ENCODE measurements at places on chromosomes 5 and 9.

GRCh38 chr5:127694518-127695171 is 8.5 kb upstream of the CCDC192 start:
- H3K4me3 ChIP-seq: no peak overlapping the region
- no peaks in the 10 kb centered on the region for H3K27me3 ChIP-seq
- no peaks in the 10 kb centered on the region for H3K4me1 ChIP-seq
- H3K36me3 ChIP-seq: no peaks in the 10 kb centered on the region

- no peaks in the 10 kb centered on the region for H3K36me3 ChIP-seq
- peaks cover 19% of the 10 kb centered on the region for H3K27me3 ChIP-seq
- DNase-seq: no peak
- H3K4me3 ChIP-seq: no peak overlapping the region
These were observed 132.6 kb downstream of the MRPL36 start for GRCh38 chr5:1666812-1667588.

DNA sequence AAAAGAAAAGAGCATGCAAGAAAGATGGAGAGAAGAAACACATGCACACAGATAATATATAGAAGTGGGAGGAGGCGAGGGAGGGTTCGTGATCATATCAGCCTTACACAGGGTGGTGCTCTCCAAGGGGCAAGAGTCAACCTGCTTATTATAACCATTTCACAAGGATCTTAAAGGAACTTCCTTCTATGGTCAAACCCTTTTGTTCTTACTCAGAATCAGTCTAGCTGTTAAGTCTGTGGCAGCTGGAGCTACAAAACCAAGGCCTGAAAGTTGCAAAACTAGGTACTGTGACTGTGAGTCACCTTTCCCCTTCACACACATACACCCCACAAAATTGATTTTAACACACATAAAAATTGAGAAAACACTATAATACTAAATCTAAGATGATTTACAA is 18.5 kb upstream of the ERMP1 start:
- no peak for DNase-seq
- H3K4me3 ChIP-seq: no peak overlapping the region
- no peaks in the 10 kb centered on the region for H3K27me3 ChIP-seq
- H3K27ac ChIP-seq: no peak overlapping the region
- peaks cover 28% of the 10 kb centered on the region for H3K4me1 ChIP-seq
- H3K36me3 ChIP-seq: no peaks in the 10 kb centered on the region

GRCh38 chr5:7592910-7593309 is 197.0 kb downstream of the ADCY2 start:
- H3K4me1 ChIP-seq: no peaks in the 10 kb centered on the region
- no peaks in the 10 kb centered on the region for H3K36me3 ChIP-seq
- H3K4me3 ChIP-seq: no peak overlapping the region
- H3K27me3 ChIP-seq: no peaks in the 10 kb centered on the region
- H3K27ac ChIP-seq: no peak overlapping the region

- H3K4me3 ChIP-seq: no peak overlapping the region
- peaks cover 4% of the 10 kb centered on the region for H3K4me1 ChIP-seq
- no peak for DNase-seq
These were observed 4.7 kb downstream of the PRDM6 start for GRCh38 chr5:123093601-123094236.

DNA sequence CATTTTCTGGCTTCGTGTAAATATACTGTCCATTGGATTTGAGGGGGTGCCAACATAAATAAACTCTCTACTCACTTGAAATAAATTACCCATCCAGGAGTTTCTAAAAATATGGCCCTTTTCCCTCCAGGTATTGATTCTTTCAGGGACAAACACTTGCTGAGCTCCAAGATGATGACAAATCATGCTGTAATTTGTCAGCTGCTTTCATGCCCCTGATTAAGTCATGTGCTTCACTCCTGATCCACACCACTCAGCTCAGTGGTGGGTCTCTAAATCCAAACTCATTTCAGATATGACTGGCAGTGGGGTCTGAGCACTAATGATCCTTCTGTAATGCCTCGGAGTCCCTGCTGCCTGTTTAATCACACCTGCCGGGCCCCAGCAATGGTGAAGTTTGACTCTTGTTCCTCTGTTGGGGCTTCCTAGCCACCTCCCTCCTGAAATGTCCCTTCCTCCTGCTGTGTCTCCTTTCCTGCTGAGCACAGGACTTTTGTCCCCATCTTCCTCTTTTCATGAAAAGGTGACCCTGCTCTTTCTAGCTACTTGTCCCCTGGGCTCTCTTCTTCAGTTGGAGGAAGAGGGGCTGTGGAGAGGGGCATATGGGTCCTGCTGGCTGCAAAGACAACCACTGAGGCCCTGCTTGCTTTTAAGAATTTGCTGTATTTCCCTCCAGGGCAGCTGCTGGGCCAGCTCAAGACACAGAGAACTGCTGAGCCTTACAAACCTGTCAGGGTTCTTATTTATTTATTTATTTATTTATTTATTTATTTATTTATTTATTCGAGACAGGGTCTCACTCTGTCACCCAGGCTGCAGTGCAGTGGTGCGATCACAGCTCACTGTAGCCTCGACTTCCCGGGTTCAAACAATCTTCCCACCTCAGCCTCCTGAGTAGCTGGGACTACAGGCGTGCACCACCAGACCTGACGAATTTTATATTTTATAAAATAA is 200.0 kb downstream of the ATP10B start:
- no peak for DNase-seq
- no peak overlapping the region for H3K27ac ChIP-seq
- H3K4me3 ChIP-seq: no peak overlapping the region
- no peaks in the 10 kb centered on the region for H3K27me3 ChIP-seq
- no peaks in the 10 kb centered on the region for H3K4me1 ChIP-seq

DNA sequence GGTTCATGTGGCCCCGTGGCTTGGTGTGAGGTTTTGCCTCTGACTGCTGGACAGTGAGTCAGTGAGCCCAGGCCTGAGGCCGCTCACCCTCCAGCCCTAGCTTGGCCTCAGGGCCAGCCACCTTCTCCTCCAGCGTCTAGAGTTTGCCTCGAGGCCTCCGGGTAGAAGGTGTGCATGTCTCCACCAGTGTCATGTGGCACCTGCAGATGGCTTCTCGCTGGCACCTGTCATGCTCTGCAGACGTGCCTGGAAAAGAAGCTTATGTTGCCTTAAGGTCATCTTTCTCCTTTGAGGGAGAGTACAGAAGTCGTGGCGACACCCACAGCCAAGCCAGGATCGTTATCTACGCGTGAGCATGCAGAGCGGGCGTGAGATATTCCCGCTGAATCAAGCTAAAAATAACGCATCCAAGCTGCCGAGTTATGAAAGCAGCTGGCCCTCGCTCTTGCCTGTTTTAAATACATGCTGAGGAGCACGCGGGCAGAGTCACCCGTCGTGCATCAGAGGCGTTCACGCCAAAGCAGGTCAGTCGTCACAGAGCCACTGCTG is 79.7 kb upstream of the FCN2 start:
- H3K4me3 ChIP-seq: no peak overlapping the region
- H3K27ac ChIP-seq: no peak overlapping the region
- no peak for DNase-seq
- H3K27me3 ChIP-seq: no peaks in the 10 kb centered on the region
- no peaks in the 10 kb centered on the region for H3K36me3 ChIP-seq

DNA sequence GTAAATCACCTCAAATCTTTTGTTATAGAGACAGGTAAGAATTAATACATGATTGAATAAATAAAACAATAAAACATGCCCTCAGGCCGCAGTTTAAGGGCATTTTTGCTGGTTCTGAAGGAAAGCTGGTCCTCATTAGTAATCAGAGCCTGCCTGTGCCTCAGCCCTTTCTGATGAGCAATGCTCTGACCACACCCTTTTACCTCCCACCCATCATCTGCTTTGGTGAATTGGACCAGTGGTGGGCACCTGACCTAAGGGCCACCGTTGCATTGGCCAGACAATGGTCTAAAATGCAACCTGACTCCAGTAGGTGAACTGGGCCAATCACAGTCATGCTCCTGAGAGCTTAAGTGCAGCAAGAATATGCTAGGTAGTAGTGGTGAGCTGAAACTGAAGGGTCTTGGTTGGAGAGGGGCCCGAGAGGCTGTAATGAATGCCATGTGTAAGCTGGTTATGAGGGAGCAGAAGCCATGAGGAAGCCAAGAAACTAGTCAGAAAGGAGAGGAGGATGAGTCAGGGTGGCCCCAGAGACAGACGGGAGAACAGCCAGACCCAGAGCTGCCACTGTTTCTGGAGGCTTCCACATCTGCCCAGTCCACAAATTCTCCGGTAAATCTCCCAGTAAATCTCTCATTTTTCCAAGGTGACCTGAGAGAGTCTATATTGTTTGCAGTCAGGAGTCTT is 45.5 kb upstream of the ZSWIM6 start:
- no peaks in the 10 kb centered on the region for H3K27me3 ChIP-seq
- no peak overlapping the region for H3K27ac ChIP-seq
- no peaks in the 10 kb centered on the region for H3K36me3 ChIP-seq
- no peak for DNase-seq
- H3K4me3 ChIP-seq: no peak overlapping the region

GRCh38 chr5:140554454-140554853 is 2.8 kb downstream of the SRA1 start:
- no peak for DNase-seq
- peaks cover 46% of the 10 kb centered on the region for H3K4me1 ChIP-seq
- H3K36me3 ChIP-seq: peaks cover 27% of the 10 kb centered on the region
- no peak overlapping the region for H3K27ac ChIP-seq

- no peak overlapping the region for H3K27ac ChIP-seq
- H3K27me3 ChIP-seq: no peaks in the 10 kb centered on the region
- no peaks in the 10 kb centered on the region for H3K36me3 ChIP-seq
These were observed 69.7 kb downstream of the FOCAD start for GRCh38 chr9:20753761-20754160.

DNA sequence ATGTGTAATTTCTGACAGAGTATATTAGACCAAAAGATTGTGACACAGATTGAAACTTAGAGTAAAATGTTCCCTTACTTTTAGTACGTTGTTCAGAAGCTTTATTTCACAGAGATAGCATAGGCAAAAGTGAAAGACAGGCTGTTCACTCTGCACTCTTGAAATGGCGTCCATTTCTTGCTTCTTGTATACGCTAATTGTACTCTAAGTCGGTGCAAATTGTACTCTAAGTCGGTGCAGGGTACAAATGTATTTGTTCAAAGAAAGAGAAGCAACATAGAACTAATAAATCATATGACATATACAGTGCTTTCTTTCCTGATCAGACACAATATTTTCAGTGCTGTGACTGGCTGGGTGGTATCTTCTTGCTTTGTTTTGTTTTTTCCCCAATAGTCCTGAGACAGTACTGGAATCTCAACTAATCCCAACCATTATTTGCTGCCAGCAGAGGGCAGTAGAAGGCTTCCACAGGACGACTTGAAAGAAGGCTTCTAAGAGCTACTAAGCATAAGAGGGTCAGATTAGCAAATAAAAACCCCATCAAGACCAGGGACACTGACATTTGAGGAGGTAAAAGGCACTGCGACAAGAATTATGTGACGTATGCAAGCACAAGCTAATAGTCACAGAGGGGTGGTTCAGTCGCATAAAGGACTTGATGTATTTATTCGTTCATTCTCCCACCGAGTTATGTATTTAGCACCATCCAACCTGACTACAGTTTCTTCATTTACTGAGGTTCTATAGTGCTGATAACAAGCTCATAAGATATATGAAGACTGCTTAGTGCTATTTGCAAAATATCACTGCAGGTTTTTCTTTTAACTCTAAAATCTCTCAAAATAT is 831.8 kb downstream of the TAF11L14 start:
- H3K36me3 ChIP-seq: no peaks in the 10 kb centered on the region
- H3K27ac ChIP-seq: no peak overlapping the region
- no peak overlapping the region for H3K4me3 ChIP-seq
- DNase-seq: no peak

DNA sequence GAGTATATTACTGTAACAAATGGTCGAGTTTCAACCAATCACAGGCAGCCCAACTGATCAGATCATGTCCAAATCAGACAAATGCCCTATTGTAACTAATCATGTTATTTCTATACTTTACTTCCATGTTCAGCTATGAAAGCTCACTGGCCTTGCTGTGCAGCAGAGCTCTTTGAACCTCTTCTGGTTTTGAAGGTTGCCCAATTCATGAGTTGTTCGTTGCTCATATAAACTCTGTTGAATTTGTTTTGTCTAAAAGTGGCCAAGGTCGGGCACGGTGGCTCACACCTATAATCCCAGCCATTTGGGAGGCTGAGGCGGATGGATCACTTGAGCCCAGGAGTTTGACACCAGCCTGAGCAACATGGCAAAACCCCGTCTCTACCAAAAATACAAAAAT is 21.6 kb downstream of the PDE6A start:
- no peak for DNase-seq
- H3K27me3 ChIP-seq: no peaks in the 10 kb centered on the region
- no peak overlapping the region for H3K27ac ChIP-seq
- H3K4me1 ChIP-seq: no peaks in the 10 kb centered on the region

DNA sequence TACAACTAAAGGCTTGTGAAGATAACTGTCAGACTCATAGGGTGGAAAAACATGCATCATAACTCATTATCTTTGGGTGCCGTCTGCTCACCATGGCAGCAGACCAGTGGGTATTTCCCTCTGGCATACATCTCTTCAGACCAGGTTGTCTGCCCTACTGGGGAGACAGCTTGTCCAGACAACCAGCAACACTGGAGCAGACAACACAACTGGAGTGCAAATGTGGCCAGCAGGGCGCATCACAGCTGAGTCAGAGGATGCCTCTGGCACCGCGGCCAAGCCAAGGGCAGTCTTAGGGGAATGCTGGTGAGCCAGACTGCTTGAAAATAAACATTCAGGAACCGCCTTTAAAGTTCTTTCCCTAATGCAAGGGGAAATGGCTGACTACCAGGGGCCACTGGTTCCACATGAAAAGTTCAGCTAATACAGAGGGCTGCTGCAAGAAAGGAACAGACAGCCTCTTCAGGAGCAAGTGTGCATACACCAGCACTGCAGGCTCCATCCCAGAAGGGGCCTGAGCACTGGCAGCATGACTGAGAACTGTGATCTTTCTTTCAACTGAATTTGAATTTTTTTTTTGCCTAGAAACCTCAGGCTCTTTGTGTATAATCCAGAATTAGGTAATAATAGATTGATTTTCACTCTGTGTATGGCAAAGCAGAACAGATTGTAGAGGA is 77.3 kb downstream of the MAMDC2 start:
- no peak for DNase-seq
- H3K36me3 ChIP-seq: no peaks in the 10 kb centered on the region
- H3K4me3 ChIP-seq: no peak overlapping the region

GRCh38 chr5:170095646-170096045 is 10.1 kb upstream of the FOXI1 start:
- H3K4me1 ChIP-seq: no peaks in the 10 kb centered on the region
- no peaks in the 10 kb centered on the region for H3K27me3 ChIP-seq
- no peaks in the 10 kb centered on the region for H3K36me3 ChIP-seq
- H3K27ac ChIP-seq: no peak overlapping the region
- no peak overlapping the region for H3K4me3 ChIP-seq

GRCh38 chr9:127451858-127452656 is 747 bp downstream of the LRSAM1 start:
- H3K27ac ChIP-seq: peak overlapping the region; percentile 83
- H3K36me3 ChIP-seq: peaks cover 32% of the 10 kb centered on the region
- no peaks in the 10 kb centered on the region for H3K27me3 ChIP-seq
